ENCODE measurements at places on chromosomes 7 and 10. TPM values are rescaled to one million over a fixed set of nuclear protein-coding genes. Genes with fewer than 3 reads are reported as not detected.

GRCh38 chr10:89888321-89889070 lies 187.1 kb downstream of the KIF20B start:
- no peak for DNase-seq

- DNase-seq: peak; percentile 81
Measured at GRCh38 chr10:132388891-132389432, 8.0 kb upstream of the PWWP2B start.

DNA sequence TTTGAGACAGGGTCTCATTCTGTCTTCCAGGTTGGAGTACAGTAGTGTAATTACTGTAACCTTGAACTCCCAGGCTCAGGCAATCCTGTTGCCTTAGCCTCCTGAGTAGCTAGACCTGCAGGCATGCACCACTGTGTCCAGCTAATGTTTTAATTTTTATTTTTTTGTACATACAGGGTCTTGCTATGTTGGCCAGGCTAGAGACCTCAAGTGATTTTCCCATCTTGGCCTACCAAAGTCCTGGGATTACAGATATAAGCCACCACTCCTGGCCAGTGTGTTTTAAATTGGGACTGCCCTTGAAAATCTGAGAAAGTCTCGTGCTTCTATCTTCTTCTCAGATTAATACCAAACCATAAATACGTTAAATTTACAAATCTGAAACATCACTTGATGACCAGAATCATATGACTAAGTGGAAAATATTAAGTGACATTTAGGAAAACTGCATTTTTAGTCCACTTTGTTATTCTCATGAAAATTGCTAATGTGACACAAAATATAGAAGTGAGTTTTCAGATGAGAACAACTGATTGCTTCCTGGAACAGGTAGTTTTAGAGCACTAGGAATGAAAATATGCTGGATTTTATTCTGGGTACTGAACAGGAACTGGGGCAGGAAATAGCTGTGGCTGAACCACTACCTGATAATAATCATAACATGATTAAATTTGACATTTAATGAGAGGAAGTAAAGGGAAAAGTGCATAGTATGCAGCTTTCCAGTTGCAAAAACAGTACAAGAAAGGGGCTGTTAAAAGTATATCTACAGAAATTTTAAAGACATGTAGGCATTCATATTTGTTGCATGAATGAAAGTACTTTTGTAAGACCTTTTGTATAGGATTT lies 4.2 kb downstream of the PHTF2 start:
- DNase-seq: no peak

GRCh38 chr10:97154781-97155180 lies 31.0 kb downstream of the SLIT1 start:
- no peak for DNase-seq

- DNase-seq: no peak
Measured at GRCh38 chr7:140249036-140249806, 72.4 kb upstream of the KDM7A start.

ZNF107 gene
- total RNA-seq: 2.8 TPM

- no peak for DNase-seq
Measured at GRCh38 chr10:115094416-115095140, 1.4 kb downstream of the ATRNL1 start.

- DNase-seq: no peak
Measured at GRCh38 chr10:70137927-70138883, 5.6 kb upstream of the AIFM2 start.

DNA sequence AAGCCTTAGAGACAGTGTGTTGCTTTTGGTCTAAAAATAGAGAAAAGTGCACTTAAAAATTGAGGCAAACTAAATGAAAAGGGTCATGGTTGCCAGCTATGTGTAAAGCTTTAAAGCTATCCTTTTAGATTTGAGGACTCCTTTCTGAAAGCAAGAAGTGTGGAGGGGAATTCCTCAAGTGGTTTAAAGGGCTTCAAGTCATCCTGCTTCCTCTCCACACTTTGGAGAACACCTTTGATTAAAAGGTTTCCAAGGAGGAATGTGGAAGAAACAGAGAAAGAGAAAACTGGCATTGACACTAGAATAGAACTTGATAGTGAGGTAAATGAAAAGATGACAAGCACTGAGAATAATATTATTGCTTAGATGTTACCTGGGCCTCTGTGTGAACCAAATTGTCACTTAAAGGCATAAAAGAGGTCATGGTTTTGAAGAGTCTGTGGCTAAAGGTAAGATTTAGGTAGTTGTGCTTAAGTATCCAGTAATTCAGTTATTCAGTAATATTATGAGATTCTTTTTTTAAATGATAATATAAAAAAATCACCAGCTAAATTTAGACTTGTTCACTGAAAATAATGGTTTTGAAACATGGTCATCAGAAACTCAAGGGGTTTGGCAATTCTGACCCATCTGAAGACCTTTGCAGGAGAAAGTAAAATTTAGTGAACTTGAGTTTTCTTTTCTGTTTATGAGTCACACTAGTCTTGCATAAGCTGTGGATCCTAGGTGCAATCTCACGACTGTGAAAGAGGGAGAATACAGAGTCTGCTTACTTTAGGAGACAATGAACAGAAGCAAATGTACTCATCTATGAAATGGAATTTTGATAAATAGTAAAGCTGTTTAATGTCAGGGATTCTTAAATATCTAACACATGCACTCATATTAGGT lies 466.0 kb downstream of the KIF20B start:
- no peak for DNase-seq

DNA sequence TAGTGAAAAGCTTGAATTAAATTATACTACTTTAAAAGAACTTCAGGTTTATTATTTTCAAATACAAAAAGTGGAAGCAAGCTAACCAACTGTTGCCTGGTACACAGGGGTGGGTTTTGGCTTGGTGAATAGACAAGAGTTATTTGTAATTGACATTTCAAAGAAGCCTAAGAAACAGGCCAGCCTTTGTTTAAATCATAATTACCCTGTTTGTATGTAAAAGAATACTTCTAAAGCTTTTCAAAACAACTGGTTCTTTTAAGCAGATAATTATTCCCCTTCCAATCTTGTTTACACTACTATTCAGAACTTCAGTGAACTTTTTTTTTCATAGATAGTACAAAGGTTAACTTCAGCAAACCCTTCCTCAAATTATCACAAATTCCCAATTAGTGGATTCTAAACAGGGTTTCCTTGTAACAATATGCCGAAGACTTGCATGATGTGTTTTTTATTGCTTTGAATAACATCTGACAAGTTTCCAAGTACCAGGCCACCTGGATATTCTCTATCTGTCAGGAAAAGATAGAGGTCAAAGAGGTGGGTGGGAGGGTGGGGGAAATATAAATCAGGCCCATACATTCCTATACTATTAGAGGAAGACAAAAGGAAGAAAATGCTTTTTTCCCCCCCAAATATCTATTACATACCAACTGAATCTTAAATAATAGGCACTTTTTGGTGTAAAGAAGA lies 20.4 kb downstream of the SSMEM1 start:
- no peak for DNase-seq

CALML5 gene
- total RNA-seq: not detected

HSPA12A gene
- 13.1 TPM for total RNA-seq

NUDT13 gene
- 4.1 TPM for total RNA-seq

DNA sequence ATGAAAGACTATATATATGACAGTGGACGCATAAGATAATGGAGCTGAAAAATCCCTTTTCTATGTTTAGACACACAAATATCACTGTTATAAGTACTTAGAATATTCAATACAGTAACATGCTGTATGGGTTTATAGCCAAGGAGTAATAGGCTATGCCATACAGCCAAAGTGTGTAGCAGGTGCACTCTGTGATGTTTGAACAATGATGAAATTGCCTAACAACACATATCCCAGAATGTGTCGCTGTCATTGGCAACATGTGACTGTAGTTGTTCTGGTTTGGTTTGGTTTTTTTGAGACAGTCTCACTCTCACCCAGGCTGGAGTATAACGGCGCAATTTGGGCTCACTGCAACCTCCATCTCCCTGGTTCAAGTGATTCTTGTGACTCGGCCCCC lies 26.1 kb downstream of the NOM1 start:
- DNase-seq: no peak

TRIM50 gene
- not detected for total RNA-seq

RBP4 gene
- 2.1 TPM for total RNA-seq

- no peak for DNase-seq
Measured at GRCh38 chr7:138684340-138684739, 16.8 kb downstream of the SVOPL start.

- DNase-seq: no peak
Measured at GRCh38 chr10:99779335-99779734, 3.1 kb upstream of the ABCC2 start.

MGMT gene
- 15.5 TPM for total RNA-seq

- peak; percentile 81 for DNase-seq
Measured at GRCh38 chr7:150942001-150942590, 36.0 kb downstream of the KCNH2 start.

DNA sequence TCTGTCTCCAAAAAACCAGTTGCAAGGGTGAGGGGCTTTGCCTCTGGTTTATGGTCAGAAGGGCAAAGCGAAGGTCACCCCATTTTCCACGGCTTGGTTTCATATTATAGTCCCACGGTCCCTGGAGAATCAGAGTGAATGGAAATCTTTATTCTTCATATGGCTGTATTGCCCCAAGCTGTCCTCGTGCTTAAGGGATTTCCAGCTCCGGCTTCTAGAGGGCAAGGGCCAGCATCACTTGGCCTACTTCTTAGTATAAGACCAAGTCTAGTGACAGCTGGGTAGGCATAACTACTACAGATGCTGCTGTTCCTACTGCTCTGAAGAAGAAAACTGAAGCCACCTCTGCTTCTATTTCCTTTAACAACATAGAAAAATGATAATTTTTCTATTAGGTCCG lies 63.2 kb downstream of the PARP12 start:
- DNase-seq: no peak

- DNase-seq: no peak
Measured at GRCh38 chr10:98397089-98397600, 17.8 kb downstream of the PYROXD2 start.

- no peak for DNase-seq
Measured at GRCh38 chr10:29471544-29471859, 163.3 kb downstream of the SVIL start.

GRCh38 chr7:18547509-18548187 lies 52.1 kb downstream of the HDAC9 start:
- DNase-seq: no peak

DNA sequence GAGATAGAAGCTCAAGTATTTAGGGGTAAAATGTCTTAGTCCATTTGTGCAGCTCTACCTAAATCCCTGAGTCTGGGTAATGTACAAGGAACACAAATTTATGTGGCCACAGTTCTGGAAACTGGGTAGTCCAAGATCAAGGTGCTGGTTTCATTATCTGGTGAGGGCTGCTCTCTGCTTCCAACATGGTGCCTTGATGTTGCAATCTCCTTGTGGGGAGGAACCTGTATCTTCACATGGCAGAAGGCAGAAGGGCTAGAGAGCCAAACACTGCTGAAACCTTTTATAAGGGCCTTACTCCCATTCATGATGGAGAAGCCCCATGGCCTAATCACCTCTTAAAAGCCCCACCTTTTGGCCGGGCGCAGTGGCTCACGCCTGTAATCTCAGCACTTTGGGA lies 8.7 kb upstream of the BAZ1B start:
- no peak for DNase-seq

GRCh38 chr10:11663763-11664555 lies 52.5 kb upstream of the USP6NL start:
- no peak for DNase-seq

HPS1 gene
- total RNA-seq: 28.1 TPM

GRCh38 chr7:101315336-101315735 lies 6.3 kb downstream of the IFT22 start:
- DNase-seq: no peak

DNA sequence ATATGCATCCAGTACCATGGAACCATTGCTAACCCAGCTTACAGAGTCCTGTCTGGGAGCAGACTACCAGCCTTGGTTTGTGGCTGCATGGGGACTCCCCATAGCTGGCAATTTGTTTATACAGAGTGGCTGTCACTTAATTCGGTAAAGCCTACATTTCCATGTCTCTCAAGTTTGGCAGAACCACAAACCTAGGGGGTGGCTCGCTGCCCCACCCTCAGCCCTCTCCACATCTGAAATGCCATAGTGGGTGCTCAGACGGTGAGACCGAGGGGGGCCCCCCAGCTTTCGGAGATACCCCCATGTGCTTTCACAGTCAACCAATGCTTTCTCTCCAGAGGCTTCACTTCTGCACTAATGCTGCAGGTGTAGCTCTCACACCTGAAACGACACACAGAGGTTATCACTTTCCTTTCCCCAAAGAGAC lies 75.5 kb upstream of the KAT6B start:
- DNase-seq: no peak

DNA sequence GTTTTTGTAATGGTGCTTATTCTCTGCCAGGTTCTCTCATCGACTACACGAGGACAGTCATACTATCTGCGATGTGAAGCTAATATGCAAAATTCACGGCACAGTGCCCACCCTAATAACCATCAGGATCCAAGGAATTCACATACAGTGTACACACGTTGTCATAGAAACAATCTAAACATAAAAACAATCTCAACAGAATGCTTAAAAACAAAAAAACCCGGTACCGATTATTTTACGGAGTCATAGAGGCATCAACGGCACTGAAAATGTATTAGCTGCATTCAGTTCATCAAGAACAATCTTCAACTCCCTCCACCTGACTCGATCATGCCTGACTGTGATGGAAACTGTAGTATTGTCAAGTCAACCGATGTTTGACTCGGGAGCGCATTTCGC lies 628 bp downstream of the MRPS33 start:
- no peak for DNase-seq

ATG9B gene
- total RNA-seq: 0.23 TPM

DNA sequence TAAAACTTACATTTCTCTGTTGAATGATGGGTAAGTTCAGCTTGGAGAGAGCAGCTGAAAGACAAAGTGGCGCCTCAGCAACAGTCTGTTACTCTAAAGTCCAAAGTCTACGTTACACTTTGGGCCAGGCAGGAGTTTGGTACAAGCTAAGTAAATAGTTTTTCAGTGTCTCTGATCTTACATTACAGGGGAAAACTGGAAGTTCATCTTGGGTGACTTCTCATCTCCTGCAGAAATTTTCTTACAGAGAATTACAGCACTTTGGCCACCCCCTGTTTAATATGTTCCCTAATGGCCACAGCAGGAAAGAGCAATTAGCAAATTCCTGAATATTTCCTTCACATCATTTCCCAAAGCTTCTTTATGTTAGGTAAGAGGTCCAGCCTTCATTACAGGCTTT lies 67.1 kb downstream of the ABCC2 start:
- DNase-seq: no peak

DNA sequence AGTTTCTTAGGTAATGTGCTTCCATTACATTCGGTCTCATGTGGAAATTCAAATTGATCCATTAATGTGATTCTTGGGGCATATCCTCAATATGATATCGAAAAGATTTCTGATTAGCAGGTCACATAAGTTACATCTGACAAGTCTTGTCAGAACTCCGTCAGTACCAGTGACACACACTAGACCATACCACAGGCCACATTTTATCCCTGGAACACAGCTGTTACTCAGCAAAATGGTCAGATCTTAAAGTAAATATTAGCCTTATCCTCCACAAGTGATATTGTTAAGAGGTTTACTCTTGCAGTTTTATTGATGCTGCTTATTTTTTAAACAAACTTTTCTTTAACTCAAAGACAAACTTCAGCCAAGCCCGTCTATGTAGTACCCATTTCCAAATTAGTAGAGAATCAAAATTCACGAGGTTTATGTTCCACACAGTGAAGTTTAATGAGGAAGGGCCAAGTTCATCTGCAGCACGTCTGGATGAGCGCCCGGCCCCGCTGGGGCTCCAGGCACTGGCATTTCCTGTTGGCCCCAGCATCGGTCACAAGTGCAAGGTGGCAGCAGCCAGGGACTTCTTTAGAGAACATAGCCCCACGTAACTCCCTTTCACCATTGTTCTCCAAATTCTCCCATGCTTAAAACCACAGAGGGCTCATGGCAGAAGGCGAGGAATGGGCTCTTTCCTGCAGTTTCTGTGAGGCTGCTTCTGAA lies 132.2 kb downstream of the VIPR2 start:
- peak; percentile 91 for DNase-seq

TAS2R4 gene
- total RNA-seq: 0.40 TPM

GRCh38 chr7:87505557-87506245 lies 30.2 kb upstream of the ABCB4 start:
- DNase-seq: no peak
